ENCODE measurements at places on chromosomes 12 and 14.

- DNase-seq, result no peak
These were observed 6.2 kb downstream of the ANGEL1 start for GRCh38 chr14:76806446-76806845.

- DNase-seq, result no peak
These were observed 103.8 kb upstream of the VRK1 start for GRCh38 chr14:96693252-96693820.

DNA sequence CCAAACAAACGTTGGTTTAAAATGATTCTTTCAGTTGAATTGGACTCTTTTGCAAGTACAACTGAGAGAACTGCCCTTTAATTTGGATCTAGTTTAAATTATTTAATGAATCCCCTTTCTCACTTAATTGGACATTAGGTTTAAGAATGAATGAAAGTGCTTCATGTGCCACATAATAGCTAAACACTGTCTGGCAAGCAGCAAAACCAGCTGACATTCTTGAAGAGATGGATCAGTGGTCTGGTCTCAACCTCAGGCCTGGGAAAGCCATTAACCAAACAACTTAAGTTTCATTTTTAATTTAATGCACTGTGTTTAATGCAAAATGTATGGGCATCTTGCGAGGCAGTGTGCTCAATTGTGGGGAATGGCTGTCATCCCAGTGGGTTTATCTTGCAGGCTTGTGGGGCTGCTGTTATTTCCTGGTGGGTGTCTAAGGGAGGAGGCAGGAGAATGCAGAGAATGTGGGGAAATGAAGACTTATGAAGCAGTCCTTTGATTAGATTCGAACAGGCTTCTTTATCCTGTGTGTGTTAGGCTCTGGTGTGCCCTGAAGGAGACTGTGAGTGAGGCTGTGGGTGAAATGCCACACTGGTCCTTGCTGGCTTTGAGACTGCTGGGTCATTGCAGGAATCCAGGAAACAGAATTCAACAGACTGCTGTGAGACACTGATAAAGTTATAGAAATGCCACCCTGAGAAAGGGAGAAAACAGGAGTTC is 144.1 kb upstream of the PELI2 start:
- no peak for DNase-seq

DNA sequence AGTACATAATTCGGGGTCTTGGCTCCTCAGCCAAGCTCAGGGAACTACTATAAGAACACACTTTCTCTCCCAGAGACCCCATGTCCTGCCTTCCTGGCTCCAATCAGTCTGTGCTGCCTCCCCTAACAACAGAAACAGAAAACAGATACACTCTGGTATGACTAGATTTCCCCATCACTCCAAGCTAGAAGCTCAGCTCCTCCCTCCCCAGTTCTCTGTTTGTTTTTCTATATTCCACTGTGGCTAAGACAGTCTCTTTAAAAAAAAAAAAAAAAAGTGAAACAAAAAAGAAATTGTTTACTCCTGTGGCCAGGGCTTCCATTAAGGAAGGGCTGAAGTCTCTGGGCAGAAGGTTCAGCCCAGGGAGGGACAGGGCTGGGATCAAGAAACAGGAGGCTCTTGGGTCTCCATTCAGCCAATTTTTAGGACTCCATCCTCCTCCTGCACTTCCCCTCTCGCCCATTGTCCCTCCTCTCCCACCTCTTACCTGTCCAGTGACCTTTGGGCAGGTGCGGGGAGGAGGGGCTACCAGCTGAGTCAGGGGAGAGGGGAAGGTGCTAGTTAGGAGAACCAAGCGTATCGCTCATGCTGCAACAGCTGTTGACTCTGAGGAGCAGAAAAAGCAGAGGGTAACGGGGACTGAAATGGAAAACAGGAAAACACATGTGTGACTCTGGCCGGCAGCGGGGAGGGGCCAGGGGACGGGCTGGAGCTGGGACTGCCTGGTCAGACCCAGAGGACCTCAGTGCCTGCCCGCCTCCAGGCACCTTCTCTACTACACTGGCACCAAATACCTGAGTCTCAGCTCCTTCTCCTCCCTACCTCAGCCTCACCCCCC is 4.1 kb upstream of the SLC7A7 start:
- no peak for DNase-seq

DNA sequence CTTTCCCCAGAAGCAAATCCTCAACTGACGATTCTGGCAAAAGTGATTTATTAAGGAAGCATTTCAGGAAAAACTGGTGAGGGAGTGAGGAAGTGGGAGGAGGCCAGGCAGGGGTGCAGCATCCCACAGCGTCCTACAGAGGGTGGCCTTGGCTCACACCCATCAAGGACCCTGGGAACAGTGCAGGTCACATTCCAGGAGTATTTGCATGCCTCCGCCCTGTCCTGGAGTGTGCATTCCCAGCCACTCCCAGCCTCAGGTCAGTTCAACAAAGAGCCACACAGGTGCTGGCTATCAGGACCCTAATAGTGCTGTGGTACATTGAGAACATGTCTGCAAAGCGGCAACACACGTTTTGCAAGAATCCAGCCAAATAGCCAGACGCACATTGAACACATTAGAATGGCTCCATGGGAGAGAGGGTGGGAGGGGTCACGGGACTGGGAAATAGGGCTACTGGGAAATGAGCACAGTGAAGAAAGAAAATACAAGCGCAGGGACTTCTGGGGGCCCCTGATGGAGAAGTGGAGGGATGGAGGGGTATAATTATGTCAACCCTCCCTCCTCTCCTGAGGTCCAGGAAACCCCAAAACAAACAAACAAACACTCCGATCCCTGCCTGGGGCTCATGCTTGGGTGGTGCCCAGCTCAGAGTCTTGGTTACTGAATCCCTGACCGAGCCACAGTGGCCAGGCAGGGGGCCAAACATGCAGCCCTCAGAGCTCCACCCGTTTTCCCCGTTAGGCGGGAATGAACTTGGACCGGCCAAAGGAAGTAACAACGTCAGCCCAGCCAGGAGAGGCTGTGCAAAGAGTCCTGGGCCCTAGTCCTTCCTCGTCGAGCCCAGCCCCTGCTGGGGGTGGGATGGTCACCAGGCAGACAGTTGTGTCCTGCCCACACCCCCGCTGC is 36.5 kb downstream of the CMKLR1 start:
- no peak for DNase-seq

GRCh38 chr14:95006051-95006450 is 151.3 kb downstream of the DICER1 start:
- no peak for DNase-seq

- DNase-seq, result peak; percentile 46
These were observed 29.3 kb upstream of the ZFP36L1 start for GRCh38 chr14:68822132-68822651.

DNA sequence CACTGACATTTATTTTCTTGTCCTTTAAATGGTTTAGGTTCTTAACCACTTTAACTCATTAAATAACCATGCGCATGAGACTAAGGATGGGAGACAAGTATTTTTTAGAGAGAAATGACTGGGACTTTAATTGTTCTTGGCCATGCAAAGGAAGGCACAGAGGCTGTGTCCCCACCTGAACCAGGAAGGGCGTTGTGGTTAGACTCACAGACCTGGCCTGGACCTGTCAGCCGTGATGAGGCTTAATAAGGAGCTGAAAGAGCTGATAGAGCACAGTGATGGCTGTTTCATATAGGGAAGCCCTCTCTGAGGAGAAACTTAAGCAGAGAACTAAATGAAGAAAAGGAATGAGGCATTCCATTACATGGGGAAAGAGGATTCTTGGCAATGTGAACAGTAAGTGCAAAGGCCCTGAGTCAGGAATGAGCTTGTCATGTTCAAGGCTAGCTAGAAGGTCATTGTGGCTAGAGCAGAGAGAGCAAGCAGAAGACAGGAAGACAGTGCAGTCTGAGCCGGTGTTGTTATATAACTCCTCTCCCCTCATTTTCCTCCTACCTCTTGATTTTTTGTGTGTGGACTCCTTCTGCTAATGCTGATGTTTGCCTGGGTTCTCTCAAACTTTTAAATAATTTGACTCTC is 74.4 kb upstream of the ANO4 start:
- no peak for DNase-seq

DNA sequence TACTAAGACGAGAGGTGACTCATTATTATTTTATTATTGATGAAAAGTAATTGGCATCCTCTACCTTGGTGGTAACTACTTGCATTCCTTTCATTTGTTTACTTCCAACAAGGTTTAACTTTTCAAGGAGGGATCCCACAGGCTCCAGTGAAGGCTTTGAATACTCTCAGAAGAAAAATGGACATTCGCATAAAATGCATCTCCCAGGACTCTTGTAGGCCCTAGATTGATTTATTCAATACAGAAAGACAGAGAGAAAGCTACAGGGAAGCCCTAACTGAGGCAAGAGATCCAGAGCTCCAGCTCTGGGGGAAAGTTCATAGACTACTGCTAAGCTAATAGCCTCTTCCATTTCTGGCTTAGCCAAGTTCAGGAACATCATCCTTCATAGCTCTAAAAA is 87.0 kb downstream of the TBX5 start:
- DNase-seq, result no peak

GRCh38 chr12:51496895-51497294 is 72.3 kb downstream of the SLC4A8 start:
- DNase-seq, result no peak

Data from CD4-positive, alpha-beta T cell treated with Interleukin-12 subunit alpha and Interleukin-12 subunit beta, for 1 hour (primary cell).